ENCODE measurements at places on chromosomes 1 and 21.

DNA sequence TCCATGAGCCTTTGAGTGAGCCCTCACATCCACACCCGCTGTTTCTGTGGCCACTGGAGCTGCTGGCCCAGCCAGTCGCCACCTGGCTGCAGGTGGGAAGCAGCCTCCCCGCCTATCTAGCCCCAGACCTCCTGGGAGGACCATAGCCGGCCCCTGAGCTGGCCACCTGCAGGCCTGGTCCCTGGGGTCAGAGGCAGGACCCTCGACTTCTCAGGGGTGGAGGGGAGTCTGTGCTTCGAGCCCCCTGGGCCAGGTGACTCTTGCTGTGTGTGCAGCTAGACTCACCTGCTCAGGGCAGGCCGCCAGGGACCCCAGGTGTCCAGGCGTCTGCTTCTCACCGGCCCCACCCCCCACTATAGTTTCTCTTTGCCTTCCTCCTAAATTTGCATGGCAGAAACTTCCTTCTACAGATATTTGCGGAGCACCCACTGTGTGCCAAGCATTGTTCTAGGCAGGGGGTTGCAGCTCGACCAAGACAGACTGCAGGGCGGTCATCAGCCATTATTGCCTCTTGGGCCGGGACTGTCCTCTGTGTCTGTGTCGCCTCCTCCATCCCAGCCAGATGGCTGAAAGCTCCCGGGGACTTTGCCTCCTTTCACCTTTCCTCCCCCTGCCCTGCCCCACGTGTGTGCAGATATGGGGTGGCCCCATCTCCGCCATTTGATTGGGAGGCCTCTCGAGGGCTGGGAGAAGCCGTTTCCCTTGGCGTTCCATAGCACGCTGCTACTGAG is 27.3 kb downstream of the SPSB1 start:
- DNase-seq = no peak

- no peak for DNase-seq
Observed at GRCh38 chr1:160007577-160008200, 24.1 kb downstream of the PIGM start.

DNA sequence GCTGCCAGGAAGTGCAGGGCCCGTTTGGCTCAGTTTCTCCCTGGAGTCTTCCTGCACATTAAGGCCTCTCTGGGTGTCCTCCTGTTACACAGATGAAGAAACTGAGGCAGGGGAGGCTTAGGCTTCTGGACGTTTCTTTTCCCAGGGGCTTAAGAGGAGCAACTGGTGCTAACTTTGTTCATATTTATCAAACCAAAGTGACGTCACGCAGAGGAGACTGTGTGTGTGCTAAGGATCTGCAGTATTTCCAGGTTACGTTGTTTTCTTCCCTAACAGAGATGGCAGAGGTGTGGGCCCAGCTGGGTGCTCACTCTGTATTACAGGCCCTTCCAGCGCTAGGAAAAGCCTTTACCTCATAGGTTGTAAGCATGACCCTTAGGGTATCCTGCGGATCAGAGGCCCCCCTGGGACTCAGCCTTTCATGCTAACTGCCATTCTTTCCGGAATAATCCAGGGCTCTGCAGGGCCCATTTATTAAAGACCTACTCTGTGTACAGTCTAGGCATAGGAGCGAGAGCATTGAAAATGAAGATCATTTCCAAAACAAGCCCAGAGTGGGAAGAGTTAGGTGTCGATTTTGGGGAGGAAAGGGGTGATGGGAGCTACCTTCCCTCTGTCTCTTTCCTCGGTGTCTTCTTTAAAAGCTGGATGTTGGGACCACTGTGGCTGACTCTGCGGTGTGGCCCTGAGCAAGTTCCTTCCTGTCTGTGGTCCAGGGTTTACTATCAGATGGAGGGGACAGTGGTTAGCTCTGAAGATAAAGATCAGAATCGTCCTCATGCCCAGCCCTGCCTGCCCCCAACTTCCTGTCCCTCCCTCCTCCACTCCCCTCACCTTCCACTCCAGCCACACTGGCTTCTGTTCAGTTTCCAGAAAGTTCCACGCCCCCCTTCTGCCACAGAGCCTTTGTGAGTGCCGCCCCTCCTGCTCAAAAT is 4.6 kb downstream of the AGTRAP start:
- no peak for DNase-seq

DNA sequence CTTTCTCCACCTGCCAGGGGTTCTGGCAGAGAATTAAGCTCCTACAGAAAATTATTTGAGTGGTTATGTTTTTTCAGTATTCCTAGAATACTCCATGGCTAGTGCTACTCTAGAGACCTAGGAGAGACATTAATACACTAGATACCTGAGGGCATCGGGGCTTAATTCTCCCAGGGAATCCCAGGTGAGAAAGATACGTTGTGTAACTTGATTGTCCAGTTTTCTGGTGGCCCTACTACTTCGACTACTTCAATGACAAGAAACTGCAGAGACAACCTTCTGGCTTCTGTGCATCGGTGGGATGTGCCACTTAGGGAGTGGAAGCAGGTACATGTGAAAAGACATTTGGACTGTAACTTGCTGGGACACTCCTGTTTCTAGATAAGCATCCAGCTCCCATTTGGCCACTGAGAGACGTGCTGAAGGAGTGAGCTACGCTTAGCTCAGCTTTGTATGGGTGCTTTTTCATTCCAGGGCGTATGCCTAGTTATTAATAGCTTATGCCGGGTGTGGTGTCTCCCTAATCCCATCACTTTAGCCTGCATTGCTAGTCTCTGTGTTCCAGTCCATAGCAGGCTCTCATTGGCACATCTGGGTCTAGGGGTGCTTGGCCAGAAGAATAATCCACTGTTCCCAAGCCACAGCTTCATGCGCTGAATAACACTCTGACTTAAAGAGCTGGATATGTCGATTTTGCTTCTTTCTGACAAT is 300.7 kb downstream of the SIPA1L2 start:
- DNase-seq = no peak

- no peak for DNase-seq
Observed at GRCh38 chr21:41381731-41382130, 19.9 kb downstream of the MX2 start.

GRCh38 chr1:86972262-86972661 is 57.8 kb downstream of the HS2ST1 start:
- no peak for DNase-seq

- peak; percentile 71 for DNase-seq
Observed at GRCh38 chr1:26582836-26583460, 53.4 kb downstream of the RPS6KA1 start.

GRCh38 chr1:41811051-41811795 is 107.5 kb downstream of the HIVEP3 start:
- no peak for DNase-seq

GRCh38 chr1:99560207-99561040 is 85.5 kb upstream of the PALMD start:
- DNase-seq = no peak

DNA sequence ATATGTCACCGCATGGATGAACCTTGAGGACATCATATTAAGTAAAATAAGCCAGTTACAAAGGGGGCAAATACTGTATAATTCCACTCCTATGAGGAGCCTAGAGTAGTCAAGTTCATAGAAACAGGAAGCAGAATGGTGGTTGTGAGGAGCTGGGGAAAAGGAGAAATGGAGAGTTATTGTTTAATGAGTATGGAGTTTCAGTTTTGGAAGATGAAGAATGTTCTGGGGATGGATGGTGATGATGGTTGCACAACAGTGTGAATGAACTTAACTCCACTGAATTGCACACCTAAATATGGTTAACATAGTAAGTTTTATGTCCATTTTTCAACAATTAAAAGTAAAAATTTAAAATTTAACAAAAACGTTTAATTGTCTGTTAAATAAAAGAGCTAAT is 220.9 kb upstream of the JUN start:
- no peak for DNase-seq

DNA sequence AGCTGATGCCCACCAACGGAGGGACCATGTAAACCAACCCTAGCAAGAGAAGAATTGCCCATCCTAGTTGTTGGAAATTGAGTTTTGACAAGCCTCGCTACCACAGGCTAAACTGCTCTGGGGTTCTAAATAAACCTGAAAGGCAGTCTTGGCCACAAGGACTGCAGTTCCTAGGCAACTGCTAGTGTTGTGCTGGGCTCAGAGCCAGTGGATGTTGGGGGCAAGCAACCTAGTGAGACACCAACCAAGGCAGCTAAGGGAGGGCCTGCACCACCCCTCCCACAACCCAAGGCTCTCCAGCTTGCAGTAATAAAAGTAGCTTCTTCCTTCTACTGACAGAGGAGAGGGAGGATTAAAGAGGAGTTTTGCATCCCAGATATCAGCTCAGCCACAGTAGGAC is 102.4 kb upstream of the PKN2 start:
- no peak for DNase-seq

GRCh38 chr1:183243161-183244050 is 57.3 kb downstream of the LAMC2 start:
- no peak for DNase-seq

- no peak for DNase-seq
Observed at GRCh38 chr1:6210591-6211355, 4.9 kb downstream of the RNF207 start.

DNA sequence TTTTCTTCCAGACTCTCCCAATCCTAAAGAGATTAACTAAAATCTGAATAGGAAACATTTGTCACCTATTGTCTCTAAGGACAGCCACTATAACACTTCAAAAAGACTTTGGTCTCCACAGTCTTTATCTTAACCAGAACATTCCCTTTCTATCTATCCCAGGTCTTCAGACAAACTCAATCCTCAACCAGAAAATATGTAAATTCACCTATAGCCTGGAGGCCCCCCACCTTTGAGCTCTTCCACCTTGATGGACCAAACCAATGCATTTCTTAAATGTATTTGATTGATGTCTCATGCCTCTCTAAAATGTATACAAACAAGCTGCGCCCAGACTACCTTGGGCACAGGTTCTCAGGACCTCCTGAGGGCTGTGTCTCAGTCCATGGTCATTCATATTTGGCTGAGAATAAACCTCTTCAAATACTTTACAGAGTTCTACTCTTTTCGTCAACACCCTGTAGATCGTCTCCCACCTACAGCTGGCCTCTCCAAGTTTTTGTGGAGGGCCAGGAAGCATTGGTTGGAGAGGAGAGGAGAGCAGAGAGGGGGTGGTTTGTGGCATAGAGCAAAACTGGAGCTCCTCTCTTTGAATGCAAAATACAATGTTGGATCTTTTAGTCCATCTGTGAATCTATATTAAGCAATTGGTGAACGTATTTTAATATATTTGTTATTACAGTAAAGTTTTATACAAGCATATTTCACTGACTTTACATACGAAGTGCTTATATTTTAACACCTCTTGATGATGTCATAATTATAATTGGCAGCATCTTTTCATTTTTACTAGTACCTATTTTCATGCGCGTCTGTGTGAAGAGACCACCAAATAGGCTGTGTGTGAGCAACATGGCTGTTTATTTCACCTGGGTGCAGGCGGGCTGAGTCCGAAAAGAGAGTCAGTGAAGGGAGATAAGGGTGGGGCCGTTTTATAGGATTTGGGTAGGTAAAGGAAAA is 230.7 kb upstream of the DUSP10 start:
- DNase-seq = no peak

Measured in stimulated activated CD8-positive, alpha-beta memory T cell treated with anti-CD3 and anti-CD28 coated beads, Interleukin-4, amount 100 ng/mL, for 24 hours (primary cell).